ENCODE measurements at places on chromosomes 6 and 20. TPM values are rescaled to one million over a fixed set of nuclear protein-coding genes. Genes with fewer than 3 reads are reported as not detected.

The PAQR8 gene
- 9.3 TPM for total RNA-seq

The PRICKLE4 gene
- 6.9 TPM for total RNA-seq

The PNPLA1 gene
- total RNA-seq, result 1.3 TPM

The BPI gene
- 0.49 TPM for total RNA-seq

The CABLES2 gene
- total RNA-seq, result 4.4 TPM

The DEFB115 gene
- not detected for total RNA-seq

GRCh38 chr6:158715330-158716311, 65.8 kb downstream of the SYTL3 start:
- peak; percentile 2 for DNase-seq
- H3K27ac ChIP-seq, result peak overlapping the region; percentile 74
- peaks cover 18% of the 10 kb centered on the region for H3K4me1 ChIP-seq
- peaks cover 6% of the 10 kb centered on the region for H3K36me3 ChIP-seq

- H3K4me3 ChIP-seq, result no peak overlapping the region
- H3K4me1 ChIP-seq, result no peaks in the 10 kb centered on the region
- H3K27me3 ChIP-seq, result no peaks in the 10 kb centered on the region
- H3K27ac ChIP-seq, result no peak overlapping the region
Measured at GRCh38 chr6:25564943-25565342, 87.1 kb upstream of the SCGN start.

- DNase-seq, result peak; percentile 7
- H3K36me3 ChIP-seq, result no peaks in the 10 kb centered on the region
- no peaks in the 10 kb centered on the region for H3K27me3 ChIP-seq
- H3K4me3 ChIP-seq, result no peak overlapping the region
Measured at GRCh38 chr6:25165177-25165576, 114.0 kb upstream of the CARMIL1 start.

DNA sequence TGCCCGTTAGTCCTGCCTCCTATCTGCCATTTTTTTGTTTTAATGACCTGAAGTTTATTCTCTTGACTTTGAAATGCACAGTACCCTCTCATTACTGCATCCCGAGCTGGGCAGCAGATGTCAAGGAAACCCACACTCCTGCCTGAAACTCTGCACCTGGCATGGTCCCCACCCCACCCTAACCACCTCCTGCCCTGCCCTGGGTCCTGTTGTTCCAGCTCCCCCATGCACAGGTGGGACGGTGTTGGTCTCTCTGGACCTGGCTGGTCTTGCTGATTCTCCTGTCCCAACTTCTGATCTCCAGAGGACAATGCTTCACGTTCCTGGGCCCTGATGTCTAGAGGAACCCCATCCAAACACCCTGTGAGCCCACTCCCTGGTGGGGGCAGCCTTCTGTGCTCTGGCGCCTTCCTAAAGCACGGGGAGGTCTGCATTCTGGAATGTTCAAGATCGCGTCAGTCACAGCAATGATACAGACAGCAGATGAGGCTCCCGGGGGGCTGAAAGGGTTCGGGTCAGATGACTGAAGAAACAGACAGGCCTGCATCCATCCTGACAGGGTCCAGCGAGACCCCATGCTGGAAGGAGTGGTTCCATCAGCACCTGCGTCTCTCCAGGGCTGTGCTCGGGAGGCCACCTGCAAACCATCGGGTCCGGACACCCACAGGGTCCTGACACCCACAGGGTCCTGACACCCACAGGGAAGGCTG, 73.6 kb downstream of the ERMARD start:
- DNase-seq, result no peak
- no peaks in the 10 kb centered on the region for H3K36me3 ChIP-seq
- H3K4me3 ChIP-seq, result no peak overlapping the region
- no peaks in the 10 kb centered on the region for H3K4me1 ChIP-seq
- peaks cover 2% of the 10 kb centered on the region for H3K27me3 ChIP-seq

DNA sequence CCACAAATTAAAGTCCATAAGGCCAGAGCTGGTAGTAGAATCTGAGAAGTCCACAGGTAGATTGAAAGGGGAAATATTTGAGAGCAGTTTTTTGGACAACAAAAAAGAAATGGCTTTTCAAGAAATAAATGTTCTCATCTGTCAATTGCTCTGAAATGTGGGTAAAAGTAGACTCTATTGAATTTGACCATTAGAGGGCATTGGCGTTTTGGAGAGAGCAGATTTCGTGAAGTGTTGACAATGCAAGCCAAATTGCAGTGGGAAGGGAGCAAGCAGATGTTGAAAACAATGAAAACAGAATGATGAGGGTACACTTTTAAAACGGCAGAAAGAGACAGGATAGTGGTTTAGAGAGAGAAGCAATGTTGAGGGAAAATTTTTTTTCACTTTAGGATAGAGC, 149.1 kb upstream of the FAM83B start:
- H3K4me1 ChIP-seq, result no peaks in the 10 kb centered on the region
- no peak overlapping the region for H3K27ac ChIP-seq
- H3K36me3 ChIP-seq, result no peaks in the 10 kb centered on the region
- H3K27me3 ChIP-seq, result no peaks in the 10 kb centered on the region

DNA sequence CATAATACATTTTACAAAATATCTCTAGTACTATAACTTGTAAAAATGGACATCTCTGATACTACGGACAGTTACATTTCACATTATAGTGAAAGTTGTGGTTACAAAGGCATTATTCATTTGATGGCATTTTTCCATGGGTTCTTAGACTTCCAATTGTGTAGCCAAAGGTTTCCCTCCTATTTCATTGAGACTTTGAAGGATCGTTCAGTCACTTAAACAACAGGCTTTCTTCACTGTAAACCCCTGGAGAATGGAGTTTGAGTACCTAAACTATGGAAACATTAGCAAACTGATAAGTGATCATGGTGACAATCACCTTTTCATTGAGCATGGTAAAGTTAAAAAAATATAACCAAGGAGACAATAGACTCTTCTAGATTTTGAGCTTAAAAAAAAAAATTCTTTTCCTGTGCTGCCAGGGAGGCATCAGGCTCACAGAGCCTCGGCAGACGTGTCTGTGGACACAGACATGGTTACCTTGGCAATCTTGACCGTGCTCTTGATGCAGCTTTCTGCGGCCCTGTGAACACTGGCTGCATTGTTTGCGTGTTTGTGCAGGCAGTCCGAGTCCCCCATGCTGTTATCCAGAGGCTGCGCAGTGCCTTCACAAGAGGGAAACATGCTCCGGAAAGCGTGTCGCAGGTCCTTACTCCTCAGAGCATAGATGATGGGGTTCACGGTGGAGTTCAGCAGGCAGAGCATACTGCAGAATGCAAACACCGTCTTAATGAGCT, 22.6 kb downstream of the CNR1 start:
- H3K4me3 ChIP-seq, result no peak overlapping the region
- H3K36me3 ChIP-seq, result no peaks in the 10 kb centered on the region
- H3K4me1 ChIP-seq, result no peaks in the 10 kb centered on the region
- no peak for DNase-seq
- H3K27me3 ChIP-seq, result no peaks in the 10 kb centered on the region

DNA sequence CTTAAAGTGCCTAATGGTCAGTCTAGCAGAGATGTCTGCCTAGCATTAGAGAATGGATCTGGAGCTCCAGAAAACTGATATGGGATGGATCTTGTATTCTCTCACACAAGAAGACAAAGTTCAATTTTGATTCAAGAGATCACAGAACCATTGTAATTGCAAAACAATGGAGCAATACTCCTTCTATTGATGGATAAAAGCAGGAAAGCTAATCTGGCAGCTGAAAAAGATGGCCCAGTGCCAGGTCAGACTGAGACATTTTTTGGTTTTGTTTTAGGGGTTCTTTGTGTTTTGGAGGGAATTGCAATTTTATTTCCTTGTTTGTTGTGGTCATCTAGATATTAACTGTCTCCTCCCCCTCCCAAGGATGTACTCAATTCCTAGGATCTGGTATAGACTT, 14.6 kb upstream of the ZNF133 start:
- no peaks in the 10 kb centered on the region for H3K36me3 ChIP-seq
- H3K27me3 ChIP-seq, result no peaks in the 10 kb centered on the region
- H3K27ac ChIP-seq, result no peak overlapping the region
- H3K4me1 ChIP-seq, result no peaks in the 10 kb centered on the region
- DNase-seq, result no peak

- H3K4me3 ChIP-seq, result no peak overlapping the region
- no peaks in the 10 kb centered on the region for H3K4me1 ChIP-seq
- H3K36me3 ChIP-seq, result no peaks in the 10 kb centered on the region
- DNase-seq, result no peak
Measured at GRCh38 chr20:49590163-49591017, 22.5 kb upstream of the PTGIS start.

Data from lung (tissue), 17 donors.